WERI-Rb-1 (cell line): ENCODE measurements at places on chromosomes 6 and 20.

- no peak for DNase-seq
Observed at GRCh38 chr20:1405801-1406200, 12.9 kb upstream of the FKBP1A start.

DNA sequence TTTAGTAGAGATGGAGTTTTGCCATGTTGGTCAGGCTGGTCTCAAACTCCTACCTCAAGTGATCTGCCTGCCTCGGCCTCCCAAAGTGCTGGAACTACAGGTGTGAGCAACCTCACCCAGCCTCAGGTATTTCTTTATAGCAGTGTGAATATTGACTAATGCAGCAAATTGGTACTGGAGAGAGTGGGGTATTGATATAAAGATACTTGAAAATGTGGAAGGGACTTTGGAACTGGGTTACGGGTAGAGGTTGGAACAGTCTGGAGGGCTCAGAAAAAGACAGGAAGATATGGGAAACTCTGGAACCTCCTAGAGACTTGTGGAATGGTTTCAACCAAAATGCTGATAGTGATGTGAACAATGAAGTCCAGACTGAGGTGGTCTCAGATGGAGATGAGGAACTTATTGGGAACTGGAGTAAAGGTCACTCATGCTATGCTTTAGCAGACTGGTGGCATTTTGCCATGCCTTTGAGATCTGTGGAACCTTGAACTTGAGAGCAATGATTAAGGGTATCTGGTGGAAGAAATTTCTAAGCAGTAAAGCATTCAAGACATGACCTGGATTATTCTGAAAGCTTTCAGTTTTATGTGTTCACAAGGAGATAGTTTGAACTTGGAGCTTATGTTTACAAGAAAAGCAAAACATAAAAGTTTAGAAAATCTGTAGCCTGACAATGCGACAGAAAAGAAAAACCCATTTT, 127.2 kb downstream of the DTNBP1 start:
- DNase-seq = no peak

- no peak for DNase-seq
Observed at GRCh38 chr20:59676126-59676850, 71.9 kb downstream of the PHACTR3 start.

DNA sequence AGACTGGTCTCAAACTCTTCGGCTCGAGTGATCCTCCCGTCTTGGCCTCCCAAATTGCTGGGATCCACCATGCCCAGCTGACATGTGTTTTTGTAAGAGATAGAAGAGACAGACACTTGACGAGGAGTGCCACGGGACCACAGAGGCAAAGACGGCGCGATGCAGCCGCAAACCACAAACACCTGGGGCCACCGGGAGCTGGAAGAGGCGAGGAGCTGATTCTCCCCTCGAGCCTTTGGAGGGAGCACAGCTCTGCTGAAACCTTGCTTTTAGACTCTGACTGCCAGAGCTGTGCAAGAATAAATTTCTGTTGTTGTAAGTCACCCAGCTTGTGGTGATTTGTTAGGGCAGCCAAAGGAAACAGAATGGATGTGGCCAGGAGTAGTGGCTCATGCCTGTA, 46.9 kb downstream of the TFAP2C start:
- DNase-seq = no peak

DNA sequence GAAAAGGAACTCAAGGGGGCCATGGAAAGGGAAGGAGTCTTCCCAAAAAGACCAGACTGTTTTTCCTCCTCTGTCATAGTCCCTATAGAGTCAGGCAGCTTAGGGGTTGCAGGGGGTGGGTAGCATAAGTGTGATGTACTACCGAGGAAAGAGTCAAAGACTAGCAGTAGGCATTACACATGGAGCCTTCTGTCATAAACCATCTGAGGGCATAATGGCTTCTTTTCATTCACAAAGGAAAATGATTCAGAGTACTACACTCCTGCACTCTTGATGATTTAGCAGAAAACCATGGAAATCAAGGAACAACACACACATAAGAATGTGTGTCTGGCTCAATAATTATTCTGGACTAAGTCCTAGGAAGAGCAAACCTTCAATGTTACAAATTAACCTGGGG, 14.9 kb downstream of the PLN start:
- DNase-seq = no peak
